ENCODE measurements at places on chromosomes 6 and 20.

DNA sequence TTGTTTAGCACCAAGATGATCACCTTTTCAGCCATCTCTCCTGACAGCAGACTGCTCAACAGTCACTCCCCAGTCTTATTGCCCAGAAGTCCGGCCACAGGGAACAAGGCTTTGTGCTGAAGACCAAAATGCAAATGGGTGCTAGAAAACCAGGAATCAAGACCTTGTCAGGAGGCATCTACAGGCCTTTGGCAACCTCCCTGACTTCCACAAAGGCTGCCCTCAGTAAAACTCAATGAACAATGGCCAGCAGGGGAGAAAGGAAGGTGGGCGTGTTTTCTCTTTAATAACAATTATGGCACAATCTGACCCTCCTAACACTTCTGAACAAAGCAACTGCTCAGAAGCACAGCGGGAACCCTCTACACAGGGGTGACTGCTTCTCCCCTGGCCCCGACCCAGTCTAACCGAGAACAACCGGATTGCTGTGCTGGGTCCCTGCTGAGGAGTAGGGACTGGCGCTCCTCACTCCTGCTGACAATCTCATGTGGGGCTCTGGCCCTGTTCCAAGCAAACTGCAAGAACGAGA, 41.6 kb downstream of the PLCG1 start:
- peak; percentile 64 for DNase-seq

DNA sequence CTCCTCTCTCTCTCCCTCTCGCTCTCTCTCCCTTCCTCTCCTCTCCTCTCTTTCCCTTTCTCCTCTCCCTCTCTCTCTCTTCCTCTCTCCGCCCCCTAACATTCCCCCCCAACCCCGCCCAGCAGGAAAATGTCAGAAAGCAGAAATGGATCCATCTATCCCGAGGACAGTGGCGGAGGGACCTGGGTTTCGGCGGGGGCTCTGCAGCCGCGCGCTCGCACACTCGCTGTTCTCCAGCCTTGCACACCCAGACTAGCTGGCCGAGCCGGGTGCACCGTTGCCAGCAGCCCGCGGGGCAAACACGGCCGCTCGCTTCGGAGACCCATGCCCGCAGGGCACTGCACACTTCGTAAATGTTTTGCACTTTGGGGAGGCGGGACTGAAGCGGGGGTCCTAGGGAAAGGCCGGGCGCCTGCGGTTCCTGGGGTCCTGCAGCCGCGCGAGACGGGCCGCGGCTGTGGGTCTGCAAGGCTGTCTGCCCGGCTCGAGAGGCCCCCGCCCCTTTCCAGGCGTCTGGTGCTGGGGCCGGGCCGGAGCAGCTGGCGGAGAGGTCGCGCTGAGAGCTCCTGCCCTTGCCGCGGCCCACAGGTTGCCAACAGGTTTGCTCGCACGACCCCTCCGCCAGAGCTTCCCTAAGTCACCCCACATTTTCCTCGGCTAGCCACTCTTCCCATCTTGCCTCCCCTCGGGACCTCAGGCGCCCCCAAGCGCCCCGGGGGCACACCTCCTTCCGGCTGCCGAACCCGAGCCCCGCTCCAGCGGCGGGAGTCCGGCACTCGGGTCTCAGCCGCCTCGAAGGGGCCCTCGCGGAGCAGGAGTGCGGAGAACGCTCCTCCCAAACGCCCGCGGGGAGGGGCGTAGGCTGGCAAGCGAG, 818 bp upstream of the MDGA1 start:
- DNase-seq = peak; percentile 66

- no peak for DNase-seq
Observed at GRCh38 chr6:124203812-124204167, 400.1 kb downstream of the NKAIN2 start.

DNA sequence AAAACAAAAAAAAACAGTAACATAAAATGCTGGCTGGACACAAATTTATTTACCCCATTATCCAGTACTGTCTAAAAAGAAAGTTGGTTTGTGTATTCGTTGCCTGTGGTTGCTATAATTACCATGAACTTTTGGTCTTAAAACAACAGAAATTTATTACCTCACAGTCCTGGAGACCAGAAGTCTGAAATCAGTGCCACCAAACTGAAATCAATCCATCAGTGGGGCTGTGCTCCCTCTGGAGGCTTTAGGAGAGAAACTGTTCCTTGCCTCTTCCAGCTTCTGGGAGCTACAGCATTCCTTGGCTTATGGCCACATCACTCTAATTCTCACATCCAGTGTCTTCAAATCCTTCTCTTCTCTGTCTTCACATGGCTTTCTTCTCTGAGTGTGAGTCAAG, 79.4 kb downstream of the SNX5 start:
- DNase-seq = no peak

DNA sequence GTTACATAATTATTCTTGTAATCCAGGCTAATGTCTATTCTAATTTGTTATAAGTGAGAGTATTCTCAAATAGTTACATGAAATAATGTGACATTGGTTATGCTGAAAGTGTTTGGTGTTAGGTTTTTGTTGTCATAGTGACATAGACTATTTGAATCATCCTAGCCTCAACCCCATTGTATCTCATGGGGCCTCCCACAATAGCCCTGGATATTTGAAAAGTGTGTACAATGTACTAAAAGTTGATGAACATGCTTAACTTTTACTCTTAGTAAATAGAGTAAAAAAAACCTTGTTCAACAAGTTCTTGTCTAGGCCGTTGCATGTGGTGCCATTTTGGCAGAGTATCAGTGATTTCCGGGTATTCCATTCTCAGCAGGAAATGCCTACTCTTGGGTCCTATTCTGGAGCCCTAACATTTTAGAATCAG, 83.0 kb downstream of the RTN4IP1 start:
- DNase-seq = no peak

DNA sequence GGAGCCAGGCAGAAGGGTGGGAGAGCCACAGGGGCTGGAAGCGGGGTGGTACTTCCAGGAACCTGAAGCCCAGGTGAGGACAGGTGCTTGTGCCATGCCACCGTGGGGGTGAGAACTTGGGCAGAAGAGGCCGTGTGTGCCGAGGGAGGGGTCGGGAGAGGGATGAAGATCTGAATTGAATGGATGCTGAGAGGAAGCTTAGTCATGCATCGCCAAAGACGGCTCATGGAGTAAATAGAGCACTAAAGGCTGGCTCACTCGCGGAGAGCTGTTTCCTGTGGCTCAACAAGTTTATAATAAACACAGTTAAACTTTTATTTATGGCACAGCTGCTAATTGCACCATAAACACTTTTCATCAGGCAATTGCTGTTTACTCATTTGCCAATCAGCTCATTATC, 21.7 kb upstream of the MYT1 start:
- DNase-seq = no peak

DNA sequence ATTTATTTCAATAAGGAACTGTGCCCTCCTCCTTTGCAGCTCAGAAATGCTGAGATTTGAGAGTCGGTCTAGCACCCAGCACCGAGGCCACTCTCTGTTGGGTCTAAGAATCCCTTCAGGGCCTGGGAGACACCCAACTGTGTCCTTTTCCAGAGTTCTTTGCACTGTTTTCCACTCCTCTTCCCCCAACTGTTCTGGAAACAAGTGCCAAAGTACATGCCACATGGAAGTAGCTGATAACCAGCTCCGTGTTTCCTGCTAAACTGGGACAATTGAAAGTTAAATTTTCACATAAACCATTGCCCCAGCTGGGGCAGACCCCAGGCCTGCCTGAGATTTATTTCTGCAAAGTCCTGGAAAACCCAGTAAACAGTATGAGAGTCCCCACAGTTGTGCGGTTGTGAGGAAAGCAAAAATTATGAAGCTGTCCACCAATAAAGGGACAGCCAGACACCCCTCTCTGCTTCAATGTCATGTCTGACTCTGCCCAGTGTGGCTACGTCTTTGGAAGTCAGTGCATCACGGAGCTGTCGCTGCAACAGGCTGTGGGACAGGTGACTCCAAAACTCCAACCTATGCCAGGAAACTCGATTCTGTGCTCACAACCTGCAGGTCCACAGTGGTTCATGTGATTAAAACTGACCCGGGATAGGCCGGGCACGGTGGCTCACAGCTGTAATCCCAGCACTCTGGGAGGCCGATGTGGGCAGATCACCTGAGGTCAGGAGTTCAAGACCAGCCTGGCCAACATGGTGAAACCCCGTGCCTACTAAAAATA, 178.0 kb upstream of the AFDN start:
- DNase-seq = no peak

- DNase-seq = no peak
Observed at GRCh38 chr6:46932526-46933319, 11.0 kb upstream of the ADGRF5 start.
